Stimulated activated CD4-positive, alpha-beta T cell treated with anti-CD3 and anti-CD28 coated beads, Interleukin-1b, Interleukin-23, amount 100 ng/mL, for 1 hour (primary cell): ENCODE measurements at places on chromosomes 2 and 18.

DNA sequence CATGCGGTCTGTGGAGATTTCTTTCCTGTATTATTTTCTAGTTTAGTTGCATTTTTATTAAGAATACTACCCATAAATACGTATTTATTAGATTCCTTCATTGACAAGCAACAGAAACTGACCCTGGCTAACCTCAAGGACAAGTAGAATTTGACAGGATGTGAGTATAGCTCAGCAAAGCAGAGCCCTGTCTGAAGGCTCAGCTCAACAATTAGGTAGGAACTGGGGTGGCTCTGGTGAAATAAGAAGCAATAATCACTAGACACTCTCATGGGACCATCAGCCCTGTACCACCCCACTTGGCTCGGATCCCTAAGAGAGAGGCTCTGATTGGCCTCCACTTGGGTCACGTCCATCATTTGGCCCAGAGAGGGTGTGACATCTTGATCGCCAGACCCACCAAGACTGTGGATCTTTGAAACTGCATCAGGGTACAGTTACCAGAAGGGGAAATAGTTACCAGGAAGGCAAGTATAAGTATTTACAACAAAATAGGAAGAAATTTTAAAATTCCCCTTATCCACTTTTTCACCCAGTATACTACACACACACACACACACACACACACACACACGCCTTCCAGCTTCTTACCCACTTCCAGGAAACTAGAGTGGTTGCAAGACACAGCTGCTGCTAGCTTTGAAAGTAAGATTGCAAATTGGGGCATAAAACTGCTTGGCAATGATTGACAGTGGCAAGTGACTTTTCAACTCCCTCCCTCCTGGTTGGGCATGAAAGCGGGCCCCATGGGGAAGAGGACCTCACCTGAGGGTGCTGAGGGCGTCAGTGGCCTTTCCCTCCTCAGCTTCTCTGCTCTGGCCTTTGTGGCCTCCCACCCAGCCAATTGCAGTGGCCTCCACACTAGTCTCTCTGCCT, 41.8 kb downstream of the KCTD18 start:
- no peak for DNase-seq

DNA sequence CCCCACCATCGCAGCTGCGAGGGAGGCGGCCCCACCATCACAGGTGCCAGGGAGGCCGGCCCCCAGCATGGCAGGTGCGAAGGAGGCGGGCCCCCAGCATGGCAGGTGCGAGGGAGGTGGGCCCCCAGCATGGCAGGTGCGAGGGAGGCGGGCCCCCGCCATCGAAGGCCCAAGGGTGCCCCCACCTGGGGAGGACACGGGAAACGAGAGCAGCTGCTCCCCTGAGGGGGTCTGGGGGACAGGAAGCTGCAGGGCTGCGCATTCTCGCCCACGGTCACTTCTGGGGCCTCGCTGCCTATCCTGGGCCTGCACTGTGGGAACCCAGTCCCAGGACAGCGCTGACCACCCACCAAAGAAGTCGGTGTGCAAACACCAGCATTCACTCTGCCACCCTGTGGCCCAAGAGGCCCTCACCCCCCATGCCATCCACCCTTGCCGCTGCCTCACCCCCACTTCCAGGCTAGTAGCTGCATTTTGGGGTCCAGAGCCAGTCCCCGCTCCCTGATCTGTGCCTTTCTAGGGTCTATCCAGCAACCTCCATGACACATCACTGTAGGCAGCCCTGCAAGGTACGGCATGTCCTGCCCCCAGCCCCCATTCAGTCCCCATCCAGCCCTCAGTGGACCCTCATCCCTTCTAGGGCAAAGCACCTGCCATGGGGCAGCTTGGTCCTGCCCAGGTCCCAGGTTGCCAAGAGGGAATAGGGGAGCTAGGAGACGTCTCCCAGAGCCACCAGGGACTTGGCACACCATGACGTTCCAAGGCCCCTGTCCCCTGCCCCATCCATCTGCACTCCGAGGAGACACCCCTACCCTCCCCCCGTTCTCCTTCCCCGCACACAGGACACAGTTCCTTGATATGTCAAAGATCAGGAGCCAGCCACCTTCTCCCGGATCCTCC, 24.0 kb upstream of the GPC1 start:
- no peak for DNase-seq

DNA sequence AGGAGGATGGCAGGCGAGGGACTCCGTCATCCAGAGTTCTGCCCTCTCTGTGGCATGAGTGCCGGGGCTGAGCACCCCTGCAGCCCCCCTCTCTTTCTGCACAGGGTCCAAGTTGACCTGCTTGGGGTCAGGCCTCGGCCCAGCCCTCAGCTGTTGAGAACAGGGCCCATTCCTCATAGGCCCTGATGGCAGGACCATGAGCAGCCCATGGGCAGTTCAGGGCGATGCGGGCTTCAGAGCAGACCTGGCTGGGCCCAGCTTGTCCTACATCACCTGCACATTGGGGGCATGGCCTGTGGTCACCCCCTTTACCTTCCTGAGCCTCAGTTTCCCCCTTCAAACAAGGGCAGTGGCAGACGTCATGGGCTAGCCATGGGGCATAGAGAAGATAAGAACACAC, 238.1 kb downstream of the SEPTIN10 start:
- no peak for DNase-seq

GRCh38 chr2:219561179-219562048, 9.9 kb downstream of the OBSL1 start:
- DNase-seq: no peak

- no peak for DNase-seq
These were observed 166.4 kb upstream of the FANCL start for GRCh38 chr2:58407487-58407886.
